Endothelial cell of coronary artery (primary cell): ENCODE measurements at places on chromosomes 5 and 9. TPM values are rescaled to one million over a fixed set of nuclear protein-coding genes. Genes with fewer than 3 reads are reported as not detected.

Gene DMXL1
- 19.2 and 28.8 TPM in 2 replicates for total RNA-seq

Gene TTC23L
- 0.09 TPM in 1 of 2 replicates, not detected in the other for total RNA-seq

Gene SPINK4
- total RNA-seq = not detected in 2 replicates

Gene CD274
- 17.7 and 55.0 TPM in 2 replicates for total RNA-seq

Gene RLN1
- not detected in 2 replicates for total RNA-seq
